CD4-positive, CD25-positive, alpha-beta regulatory T cell (primary cell): ENCODE measurements at places on chromosomes 6 and 20. TPM values are rescaled to one million over a fixed set of nuclear protein-coding genes. Genes with fewer than 3 reads are reported as not detected.

BMP5 gene
- polyA plus RNA-seq = not detected

SPATS1 gene
- not detected for polyA plus RNA-seq

MMP24 gene
- polyA plus RNA-seq = 0.13 TPM

SIRPD gene
- not detected for polyA plus RNA-seq

RNF39 gene
- polyA plus RNA-seq = 0.14 TPM

BANF2 gene
- polyA plus RNA-seq = not detected

PREX1 gene
- 40.8 TPM for polyA plus RNA-seq

CGA gene
- polyA plus RNA-seq = not detected

RNF182 gene
- polyA plus RNA-seq = not detected
